Left colon (tissue), 2 donors: ENCODE measurements at places on chromosomes 2 and 18. TPM values are rescaled to one million over a fixed set of nuclear protein-coding genes. Genes with fewer than 3 reads are reported as not detected.

Gene IL36A
- not detected for total RNA-seq

GRCh38 chr18:48027401-48027963 lies 97.0 kb upstream of the SMAD2 start:
- peak; percentile 2 for DNase-seq

DNA sequence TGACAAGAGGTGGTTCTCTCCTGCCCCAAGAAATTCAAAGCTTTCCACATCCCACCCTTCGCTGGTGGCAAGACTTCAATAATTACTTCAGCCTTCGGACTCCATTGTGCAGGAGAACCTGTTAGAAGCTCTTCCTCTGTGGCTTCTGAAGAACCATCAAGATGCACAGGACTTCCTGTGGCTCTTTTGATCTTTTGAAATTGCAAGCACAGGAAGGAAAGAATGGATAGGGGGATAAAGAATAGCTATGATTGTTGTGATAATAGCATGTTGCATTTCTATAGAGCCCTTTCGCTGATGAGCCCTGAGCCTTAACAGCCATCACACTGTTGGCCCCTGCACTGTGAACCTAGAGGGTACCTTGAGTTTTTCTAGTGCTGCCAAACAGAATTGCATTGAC lies 7.4 kb downstream of the EPAS1 start:
- DNase-seq: no peak

GRCh38 chr2:38070438-38070837 lies 5.5 kb downstream of the CYP1B1 start:
- DNase-seq: no peak

GRCh38 chr2:104703669-104704068 lies 150.2 kb upstream of the POU3F3 start:
- DNase-seq: no peak

Gene C2orf80
- not detected for total RNA-seq

DNA sequence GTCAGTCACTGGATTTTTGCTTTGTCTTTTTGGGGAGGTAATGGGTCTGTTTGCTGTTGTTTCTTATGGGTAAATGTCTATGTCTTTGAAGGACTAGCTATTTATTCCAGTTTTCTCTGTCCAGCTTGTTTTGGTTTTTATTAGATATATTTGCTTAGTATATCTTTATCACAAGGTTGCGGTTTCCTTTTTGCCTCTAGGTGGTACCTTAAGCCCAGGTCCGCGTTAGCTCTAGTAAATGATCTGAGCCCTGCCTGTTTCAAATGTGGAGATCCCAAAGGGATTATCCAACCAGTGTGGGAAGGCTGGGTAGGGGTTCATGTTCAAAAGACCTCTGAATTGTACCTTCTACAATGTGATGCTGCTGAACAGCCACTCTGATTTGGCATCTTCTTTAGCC lies 114.5 kb downstream of the MYO3B start:
- DNase-seq: no peak

Gene KCNG2
- total RNA-seq: not detected

Gene UGT1A10
- total RNA-seq: 112 TPM

Gene RETSAT
- 245 TPM for total RNA-seq

GRCh38 chr2:218658671-218659257 lies 659 bp downstream of the ZNF142 start:
- DNase-seq: peak; percentile 46

DNA sequence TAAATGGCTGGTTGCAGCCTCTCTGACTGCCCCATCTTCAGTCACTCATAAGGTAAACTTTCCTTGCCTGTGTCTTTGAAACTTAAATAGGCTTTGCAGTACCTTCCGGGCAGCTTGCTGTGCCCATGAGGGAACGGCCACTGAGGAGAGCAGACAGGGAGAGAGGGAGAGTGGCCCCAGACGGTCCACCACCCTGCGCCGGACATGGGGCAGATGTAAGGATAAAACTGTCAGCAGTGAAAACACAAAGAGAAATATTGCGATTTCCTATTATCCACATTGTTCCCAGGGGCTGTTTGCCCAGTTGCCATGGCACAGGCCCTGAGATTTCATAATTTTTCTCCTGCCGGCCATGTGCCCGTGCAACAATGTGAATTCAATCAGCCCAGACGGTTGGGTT lies 265.9 kb upstream of the SALL3 start:
- DNase-seq: no peak

GRCh38 chr18:51867767-51868166 lies 472.2 kb upstream of the DCC start:
- DNase-seq: no peak

GRCh38 chr2:158573739-158574138 lies 117.0 kb downstream of the PKP4 start:
- DNase-seq: no peak

DNA sequence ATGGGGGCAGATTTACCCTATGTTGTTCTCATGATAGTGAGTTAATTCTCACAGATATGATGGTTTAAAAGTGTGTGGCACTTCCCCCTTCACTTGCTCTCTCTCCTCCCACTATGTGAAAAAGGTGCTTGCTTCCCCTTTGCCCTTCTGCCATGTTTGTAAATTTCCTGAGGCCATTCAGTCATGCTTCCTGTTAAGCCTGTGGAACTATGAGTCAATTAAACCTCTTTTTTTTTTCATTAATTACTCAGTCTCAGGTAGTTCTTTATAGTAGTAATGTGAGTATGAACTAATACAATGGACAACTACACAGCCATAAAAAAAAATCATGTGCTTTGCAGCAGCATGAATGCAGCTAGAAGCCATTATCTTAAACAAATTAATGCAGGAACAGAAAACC lies 118.5 kb downstream of the CALCRL start:
- DNase-seq: no peak

Gene KIAA2012
- 0.11 TPM for total RNA-seq

GRCh38 chr2:2834105-2834504 lies 503.0 kb upstream of the MYT1L start:
- DNase-seq: no peak

Gene LHCGR
- total RNA-seq: not detected

Gene SLC35F5
- 132 TPM for total RNA-seq

Gene MRPL30
- 23.5 TPM for total RNA-seq

GRCh38 chr2:58731488-58731869 lies 490.4 kb upstream of the FANCL start:
- no peak for DNase-seq

Gene ID2
- total RNA-seq: 183 TPM

GRCh38 chr2:26850000-26850431 lies 2.1 kb downstream of the DPYSL5 start:
- DNase-seq: no peak

DNA sequence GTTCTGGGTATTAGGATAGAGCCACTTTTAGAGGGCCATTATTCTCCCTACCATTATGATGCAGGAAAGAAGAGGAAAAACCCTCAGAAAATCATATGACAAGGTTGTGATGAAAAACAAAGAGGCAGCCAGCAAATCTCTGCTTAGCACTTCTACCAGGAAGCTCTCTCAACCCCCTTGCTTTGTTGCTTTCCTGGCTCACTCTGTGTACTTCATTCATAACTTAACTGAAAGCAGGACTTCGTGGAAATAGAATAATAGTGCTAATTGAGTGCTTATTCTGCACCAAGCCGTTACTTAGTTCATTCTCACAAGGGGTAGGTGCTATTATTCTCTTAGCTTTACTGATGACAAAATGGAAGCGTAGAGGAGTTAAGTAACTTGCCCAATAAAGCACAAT lies 354.1 kb downstream of the HRH4 start:
- DNase-seq: no peak

DNA sequence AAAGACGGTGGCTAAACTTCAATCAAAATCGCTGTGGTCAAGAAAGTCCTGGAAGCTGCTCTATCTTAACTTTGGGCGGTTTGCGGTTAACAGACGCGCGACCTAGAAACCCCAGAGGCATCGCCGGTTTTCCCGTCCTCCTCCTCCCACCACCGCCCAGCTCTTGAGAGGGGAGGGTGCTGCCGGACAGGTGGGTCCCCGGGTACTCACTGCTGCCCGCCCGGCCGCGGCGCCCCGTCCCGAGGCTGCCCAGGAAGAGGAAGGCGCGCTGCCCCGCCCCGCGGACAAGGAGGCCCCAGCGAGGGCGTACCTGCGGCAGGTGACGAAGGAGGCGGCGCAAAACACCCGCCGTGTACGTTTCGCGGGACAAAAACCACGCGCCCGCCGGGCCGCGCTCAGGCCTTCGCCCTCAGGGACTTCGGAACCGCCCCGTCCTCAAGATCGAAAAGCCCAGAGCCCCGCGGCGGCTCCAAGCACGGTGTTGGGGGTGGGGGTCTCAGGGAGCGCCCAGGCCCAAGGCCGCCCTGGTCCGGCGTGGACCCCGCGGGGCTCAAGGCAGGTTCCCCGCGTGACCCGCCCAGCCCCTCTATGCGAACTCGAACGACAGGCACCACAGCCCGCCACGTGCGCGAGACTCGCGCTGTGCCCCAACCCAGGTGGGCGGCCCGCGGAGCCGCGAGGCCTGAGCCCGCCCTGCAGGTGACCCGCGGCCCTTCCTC lies at the start of gene SH3YL1:
SH3YL1 (minus strand) TSS at position 259 of the 719 bp plus-strand sequence; CDS start at position 211, 48 bp downstream.
- peak; percentile 90 for DNase-seq

DNA sequence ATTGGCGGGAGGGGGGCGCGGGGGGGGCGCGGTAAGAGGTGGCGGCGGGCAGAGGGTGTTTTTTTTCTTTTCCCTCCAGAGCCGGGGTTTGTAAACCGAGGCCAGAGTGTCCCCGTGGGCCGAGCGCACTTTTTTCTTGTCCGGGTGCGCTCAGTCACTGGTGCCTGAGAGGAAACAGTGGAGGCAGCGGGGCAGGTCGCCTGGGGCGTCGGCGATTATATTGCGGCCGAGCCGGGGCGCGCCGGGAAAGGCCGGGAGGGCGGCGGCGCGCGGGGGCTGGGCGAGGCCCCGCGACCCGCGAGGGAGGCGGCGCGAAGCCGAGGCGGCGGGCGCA lies 275 bp downstream of the HOXD8 start:
- no peak for DNase-seq

Gene CNGA3
- 1.3 TPM for total RNA-seq

DNA sequence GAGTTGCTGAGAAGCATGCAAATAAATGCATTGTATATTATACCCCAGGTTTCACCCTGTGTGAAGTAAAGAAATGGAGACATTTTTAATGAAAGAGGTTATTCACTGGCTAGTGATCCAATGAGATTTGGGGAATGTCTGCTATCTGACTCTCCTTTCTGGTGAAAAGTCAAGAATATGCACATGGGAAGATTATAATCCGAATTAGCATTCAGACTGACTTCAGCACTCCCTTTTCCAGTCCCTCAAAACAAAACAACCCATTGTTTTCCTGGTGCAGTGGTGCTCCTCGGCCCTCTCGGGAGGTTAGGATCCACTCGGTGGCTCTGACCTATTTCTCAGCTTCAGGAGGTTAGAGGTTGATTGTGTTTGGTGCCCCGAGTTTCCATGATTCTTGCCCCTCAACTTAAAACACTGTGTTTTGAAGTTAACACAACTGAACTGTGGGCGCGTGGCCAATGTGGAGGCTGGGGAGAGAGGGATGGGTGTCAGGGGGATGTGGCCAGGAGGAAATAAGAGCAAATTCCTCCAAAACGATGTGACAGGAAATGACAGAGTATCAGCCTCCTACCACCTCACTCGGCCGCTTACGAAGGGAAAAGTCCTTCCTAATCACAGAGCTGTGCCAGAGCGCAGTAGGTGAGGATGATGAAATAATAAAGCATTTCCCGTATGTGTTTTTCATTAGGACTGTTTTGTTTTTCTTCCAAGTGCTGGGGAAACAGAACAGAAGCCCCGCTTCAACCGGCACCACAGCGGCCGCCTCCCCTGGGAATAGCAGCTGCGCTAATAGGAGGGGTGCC lies 440.1 kb downstream of the MTX2 start:
- no peak for DNase-seq

- DNase-seq: no peak
Observed at GRCh38 chr2:204900487-204900886, 355.2 kb downstream of the PARD3B start.

DNA sequence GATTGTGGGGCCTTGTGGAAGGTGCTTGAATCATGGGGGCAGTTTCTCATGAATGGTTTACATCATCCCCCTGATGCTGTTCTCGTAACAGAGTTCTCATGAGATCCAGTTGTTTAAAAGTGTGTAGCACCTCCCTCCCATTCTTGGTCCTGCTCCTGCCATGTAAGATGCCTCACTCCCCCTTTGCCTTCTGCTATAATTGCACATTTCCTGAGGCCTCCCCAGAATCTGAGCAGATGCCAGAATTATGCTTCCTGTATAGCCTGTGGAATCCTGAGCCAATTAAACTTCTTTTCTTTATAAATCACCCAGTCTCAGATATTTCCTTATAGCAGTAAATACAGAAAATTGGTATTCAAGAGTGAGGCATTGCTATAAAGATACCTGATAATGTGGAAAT lies 15.6 kb upstream of the WDR75 start:
- no peak for DNase-seq

Gene EPB41L3
- 87.7 TPM for total RNA-seq

DNA sequence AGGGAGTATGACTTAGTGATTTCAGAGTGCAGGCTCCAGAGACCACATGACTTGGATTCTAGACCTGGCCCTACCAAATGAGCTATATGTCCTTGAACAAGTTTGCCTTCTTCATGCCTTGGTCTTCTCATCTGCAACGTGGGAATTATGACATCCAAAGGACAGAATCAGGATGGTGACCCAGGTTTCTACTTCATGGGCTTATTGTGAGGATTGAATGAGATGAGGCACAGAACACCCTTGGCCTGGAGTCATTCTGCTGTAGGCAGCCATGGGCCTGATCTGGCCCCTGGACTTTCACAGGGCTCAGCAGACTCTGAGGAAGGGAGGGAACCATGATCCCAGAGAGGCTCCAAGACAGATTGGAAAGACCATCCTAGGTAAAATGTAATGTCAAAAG lies 85.6 kb upstream of the HAAO start:
- no peak for DNase-seq

DNA sequence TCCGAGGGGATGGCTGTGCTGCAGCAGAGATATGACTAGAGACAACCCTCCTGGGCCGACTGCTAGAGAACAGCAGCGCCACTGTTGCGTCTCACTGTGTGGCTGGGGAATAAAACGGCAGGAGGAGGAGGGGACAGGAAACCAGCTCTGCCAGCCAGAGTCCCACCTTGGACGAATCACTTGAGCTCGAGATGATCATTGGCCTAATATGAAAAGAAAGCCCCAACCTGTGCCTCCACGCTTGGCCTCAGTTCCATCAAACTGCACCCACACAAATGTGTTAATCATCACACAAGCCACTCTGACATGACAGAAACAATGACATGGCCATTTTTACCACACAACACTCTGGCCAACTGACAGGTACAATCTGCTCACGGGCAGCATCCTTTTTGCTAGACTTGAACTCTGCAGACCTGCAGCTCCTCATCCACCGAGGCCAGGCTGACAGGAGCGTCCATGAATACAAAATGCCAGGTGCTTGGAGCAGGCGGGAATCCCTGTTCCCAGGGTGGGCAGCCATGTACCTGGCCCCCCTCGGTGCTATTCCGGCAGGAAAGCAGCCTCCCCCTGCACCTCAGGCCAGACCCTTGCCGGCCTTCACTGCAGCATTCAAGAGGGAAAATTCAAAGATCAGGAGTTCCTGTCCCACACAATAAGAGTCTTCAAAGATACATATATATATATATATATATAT lies 52.3 kb downstream of the PARD6G start:
- no peak for DNase-seq

GRCh38 chr2:120230515-120231471 lies 7.6 kb upstream of the TMEM185B start:
- DNase-seq: peak; percentile 47

- no peak for DNase-seq
Observed at GRCh38 chr2:85992611-85993010, 103.8 kb upstream of the ST3GAL5 start.

GRCh38 chr2:53985646-53986045 lies 14.9 kb upstream of the PSME4 start:
- DNase-seq: no peak

- DNase-seq: no peak
Observed at GRCh38 chr2:181258720-181259119, 198.5 kb upstream of the ITGA4 start.

Gene LOXL3
- 3.4 TPM for total RNA-seq
